ENCODE measurements at places on chromosomes 1 and 21.

DNA sequence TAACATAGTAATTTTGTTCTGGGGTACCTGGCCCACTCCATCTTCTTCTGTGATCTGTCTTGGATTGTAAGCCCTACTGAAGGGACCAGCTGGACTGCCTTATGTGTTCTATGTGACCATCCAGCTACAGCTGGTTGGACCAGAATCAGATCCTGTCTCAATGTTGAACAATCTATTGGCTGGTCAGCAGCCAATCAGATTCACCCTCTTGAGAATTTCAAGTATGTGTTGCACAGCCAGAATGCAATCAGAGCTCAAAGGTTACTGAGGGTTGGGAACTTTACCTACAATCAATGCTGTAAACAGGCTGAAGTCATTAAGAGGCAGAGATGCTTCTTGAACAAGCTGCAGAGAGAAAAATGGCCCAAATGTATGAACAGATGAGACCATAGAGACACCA lies 61.9 kb downstream of the KCNC4 start:
- no peak for DNase-seq

DNA sequence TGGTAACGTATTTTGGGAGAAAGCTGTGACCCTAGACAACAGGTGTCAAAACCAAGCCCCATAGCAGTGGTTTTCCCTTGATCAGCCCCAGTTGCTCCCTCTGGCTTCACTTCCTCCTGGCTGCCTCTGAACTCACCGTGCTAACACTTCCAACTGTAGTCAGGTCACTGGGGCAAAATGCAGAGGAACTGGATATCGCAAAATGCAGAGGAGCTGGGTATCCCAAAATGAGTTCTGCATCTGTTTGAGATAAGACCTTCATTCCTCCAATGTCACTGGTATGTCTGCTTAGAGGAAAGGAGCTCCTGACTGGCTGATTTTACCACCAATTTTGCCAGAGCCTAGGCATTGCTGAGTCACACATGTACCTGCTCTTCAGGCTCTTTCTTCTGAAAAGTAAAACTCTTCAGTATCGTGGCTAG lies 19.6 kb upstream of the TACSTD2 start:
- no peak for DNase-seq

DNA sequence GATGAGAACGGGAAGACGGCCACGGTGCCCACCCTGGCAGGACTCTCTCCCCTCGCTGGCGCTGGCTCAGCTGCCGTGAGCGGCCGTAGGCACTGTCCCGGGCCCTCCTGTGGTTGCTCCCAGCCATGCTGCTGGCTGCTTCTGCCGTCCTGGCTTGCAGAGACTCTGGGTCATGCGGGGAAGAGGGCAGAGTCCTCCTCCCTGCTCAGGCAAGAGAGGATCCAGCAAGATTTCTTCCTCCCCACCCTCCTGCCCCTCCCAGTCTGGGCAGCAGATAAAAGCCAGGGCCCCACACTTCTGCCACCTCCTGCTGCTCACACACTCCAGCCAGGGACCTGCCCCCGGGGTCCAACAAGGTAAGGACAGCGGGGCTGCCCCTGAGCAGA lies 60.1 kb downstream of the AGPAT3 start:
- DNase-seq, result no peak

- peak; percentile 69 for DNase-seq
Observed at GRCh38 chr1:227317523-227318015, 723 bp downstream of the CDC42BPA start.

DNA sequence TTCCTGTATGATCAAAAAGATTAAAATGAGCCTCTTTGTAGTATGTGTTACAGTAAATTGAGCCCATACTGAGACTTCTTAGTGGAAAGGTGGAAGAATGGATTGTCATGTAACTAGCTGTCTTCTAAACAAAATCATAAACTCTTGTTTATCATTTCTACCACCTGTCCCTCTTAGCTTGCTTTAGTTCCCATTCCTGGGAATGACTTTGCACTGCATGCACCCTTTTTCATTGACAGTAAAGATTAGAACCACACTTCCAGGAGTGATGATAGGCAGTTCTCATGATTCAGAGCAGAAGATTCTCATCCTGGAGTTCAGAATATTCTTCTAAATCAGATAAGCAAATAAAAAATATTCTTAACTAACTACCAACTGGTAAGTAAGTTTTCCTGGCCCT lies 28.0 kb downstream of the DENND2D start:
- DNase-seq, result no peak

DNA sequence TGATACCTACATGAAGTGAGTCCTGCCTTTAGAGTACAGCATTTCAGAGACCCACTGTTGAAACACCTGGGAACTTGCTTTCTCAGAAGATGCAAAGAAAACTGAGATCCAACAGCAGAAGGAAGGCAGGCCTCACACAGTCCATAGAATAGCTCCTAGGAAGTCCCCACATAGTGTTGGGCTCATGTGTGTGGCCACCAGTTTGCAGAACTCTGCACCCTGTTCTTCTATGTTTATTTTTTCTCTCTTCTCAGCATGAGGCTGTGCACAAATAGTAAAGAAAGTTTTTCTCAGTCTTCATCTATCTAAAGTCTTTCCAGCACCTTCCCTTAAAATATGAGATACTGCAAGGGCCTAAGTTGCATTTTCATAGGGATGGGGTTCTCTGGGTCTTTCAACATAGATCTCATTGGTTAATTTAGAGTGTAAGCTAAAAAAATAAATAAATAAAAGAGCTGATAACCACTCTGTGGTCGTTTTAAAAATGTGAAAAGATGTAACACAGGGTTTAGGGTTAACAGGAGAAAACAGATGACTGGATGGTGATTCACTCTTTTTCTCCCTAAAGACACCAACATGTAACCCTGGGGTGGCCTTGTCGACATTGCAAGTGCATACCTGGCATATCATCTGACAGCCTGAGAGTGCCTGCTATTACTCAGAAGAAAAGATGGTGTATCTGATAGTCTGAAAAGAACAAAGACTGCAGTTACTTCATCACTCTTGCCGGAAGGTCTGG lies 94.6 kb downstream of the ZC3H11B start:
- DNase-seq, result no peak

DNA sequence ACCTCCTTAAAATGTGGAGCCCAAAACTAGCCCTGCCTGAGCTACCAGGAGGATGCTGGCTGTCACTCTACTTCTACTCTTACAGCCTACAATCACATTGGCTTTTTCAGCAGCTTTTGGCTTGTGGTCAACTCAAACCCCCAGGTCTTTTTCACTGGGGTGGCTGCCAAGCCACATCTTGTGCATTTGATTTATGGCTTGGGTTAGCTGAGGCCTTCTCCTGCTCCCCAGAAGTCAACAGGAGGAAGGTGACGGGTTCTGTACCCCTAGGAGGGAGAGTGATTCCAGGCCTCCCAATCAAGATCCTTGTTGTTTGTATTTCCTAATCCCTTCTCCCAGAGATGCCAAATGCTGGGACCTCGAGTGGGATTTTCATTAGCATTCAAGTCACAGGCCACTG lies 124.3 kb downstream of the LACTBL1 start:
- DNase-seq, result no peak

GRCh38 chr1:229108598-229109201 lies 162.2 kb upstream of the RAB4A start:
- no peak for DNase-seq

DNA sequence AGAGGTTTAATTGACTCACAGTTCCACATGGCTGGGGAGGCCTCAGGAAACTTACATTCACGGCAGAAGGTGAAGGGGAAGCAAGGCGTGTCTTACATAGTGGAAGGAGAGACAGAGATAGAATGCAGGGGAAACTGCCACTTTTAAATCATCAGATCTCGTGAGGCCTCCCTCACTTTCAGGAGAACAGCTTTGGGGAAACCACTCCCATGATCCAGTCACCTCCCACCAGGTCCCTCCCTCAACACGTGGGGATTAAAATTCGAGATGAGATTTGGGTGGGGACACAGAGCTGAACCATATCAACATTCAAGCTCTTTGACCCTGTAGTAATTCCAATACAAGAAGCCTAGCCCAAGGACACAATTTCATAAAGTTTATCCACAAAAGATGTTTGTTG lies 13.7 kb downstream of the PIGP start:
- DNase-seq, result no peak

- DNase-seq, result no peak
Observed at GRCh38 chr1:181091309-181092040, 3.0 kb downstream of the IER5 start.

DNA sequence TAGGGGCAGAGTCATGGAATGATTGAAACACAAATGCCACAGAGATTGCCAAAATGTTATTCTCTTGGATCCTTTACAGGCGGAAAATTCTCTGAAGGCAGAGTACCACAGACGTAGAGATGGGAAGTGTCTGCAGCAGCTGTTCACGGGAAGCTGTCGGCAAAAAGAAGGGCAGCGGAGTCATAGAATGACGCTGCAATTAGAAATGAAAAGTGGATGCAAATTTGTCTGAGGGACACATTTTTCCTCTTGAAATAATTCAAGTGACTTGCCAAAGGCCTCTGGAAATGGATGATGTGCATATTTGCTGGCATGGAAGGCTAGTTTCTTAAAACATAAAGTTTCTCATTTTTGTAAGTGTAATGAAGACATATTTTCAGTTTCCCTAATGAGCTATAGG lies 77.5 kb upstream of the PLD5 start:
- DNase-seq, result no peak

GRCh38 chr1:25817840-25818501 lies 1.8 kb upstream of the MTFR1L start:
- DNase-seq, result no peak

DNA sequence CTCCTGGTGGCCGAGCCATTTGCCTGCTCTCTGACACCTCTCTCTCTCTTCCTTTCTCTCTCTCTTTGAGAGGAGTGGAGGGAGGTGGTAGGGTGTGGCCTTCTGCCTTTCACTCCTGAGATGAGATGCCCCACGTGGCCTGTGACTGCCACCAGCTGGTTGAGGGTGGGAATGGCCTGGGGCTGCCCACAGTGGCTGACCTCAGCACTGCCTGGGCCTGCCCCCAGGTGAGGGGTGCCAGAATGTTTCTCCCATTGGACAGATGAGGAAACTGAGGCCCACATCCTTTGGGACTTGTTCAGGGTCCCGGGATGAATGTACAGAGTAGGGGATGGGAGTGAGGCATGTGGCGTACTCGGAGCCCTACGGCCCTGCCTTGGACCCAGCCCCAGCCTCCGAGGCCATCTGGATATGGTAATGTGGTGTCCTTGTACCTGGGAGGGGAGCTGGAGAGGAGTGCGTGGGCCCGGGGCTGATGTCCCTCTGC lies 12.7 kb upstream of the C1orf167 start:
- peak; percentile 4 for DNase-seq

DNA sequence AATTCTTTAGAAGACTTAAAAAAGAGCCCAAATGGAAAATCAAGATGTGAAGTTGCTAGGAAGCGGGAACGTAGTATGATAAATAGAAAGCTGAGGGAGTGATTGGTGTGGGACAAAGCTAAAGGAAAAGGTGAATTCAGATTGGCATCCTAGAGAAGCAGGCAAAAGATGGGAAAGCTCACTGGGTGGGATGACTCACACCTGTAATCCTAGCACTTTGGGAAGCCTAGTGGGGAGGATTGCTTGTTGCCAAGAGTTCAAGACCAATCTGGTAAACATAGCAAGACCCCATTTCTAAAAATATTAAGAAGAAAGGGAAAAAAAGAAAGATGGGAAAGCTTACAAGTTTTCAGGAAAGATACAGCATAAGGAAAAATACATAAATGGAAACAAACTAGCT lies 1.8 kb downstream of the MRPS21 start:
- no peak for DNase-seq

GRCh38 chr1:103945774-103946173 lies 196.1 kb downstream of the AMY1C start:
- no peak for DNase-seq

DNA sequence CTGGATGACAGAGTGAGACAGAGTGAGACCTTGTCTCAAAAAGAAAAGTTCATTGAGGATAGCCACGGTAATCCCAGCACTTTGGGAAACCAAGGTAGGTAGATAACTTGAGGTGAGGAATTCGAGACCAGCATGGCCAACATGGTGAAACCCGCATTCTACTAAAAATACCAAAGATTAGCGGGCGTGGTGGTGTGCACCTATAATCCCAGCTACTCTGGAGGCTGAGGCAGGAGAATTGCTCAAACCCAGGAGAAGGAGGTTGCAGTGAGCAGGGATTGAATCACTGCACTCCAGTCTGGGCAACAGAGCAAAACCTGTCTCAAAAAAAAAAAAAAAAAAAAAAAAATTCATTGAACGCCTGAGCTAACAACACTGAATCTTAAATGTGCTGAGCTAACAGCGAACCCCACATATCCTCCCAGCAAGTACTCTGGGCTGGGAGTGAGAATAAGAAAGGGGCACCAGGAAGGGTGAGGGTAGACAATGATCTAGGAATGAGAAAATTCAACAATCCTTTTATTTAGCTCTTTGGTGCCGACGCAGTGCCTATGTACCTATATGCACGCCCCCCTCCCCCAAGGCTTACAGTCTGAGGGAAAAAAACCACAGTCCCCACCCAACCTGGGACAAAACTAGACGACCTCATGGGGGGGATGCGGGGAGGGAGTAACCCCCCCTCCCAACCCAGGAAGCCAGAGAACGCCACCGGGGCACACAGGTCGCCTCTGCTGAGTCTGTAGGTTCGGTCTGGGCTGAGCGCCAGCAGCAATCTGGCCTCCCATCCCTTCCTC lies 1.4 kb upstream of the CACNA1S start:
- no peak for DNase-seq

DNA sequence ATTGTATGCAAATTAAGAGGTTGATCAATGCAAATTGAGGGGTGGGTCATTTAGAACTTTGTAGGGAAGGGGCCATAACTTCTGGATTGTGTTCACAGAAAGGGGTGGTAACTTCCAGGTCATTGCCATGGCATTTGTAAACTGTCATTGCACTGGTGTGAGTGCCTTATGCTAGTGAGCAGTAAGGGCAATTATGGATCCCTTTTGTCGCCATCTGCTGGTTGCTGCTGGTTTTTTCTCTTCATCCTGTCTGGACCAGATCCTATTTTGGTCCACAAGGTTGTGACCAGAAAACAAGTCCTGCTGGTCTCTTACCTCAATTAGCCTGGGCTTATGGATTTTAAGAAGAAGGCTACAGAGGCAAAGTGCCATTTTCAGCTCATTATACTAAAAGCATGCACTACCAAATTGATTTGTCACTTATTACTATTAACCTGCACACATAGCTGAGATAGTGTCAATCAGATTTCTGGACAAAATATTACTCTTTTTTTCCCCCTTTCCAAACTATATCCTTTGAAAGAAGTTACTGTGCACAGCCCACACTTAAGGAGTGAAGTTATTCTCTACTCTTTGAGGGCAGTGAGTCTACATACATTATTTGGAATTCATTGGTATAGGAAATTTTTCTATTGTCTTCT lies 196.2 kb downstream of the ZC3H11B start:
- peak; percentile 78 for DNase-seq

- peak; percentile 63 for DNase-seq
Observed at GRCh38 chr1:220680085-220680687, 10.0 kb upstream of the C1orf115 start.

DNA sequence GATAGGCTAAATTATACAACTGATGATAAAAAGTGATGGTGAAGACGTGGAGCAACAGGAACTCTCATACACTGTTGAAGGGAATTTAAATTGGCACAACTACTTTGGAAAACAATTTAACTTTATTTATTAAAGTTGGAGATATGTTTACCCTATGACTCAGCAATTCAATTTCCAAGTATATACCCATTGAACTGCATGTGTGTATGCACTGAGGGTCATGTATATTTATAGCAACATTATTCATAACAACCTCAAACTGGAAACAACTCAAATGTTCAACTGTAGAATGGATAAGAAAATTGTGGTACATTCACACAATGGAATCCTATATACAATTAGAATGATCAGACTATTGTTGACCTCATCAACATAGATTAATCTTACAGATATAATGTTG lies 16.5 kb upstream of the BCAS2 start:
- no peak for DNase-seq

GRCh38 chr21:14376854-14377253 lies 6.1 kb downstream of the HSPA13 start:
- no peak for DNase-seq

GRCh38 chr1:48851638-48852037 lies 74.9 kb upstream of the BEND5 start:
- DNase-seq, result no peak

Measured in NCI-H2081 (cell line).